ENCODE measurements at places on chromosomes 7 and 10.

- DNase-seq = no peak
These were observed 196.2 kb downstream of the KLF6 start for GRCh38 chr10:3588816-3589215.

- no peak for DNase-seq
These were observed 152.9 kb upstream of the INHBA start for GRCh38 chr7:41855798-41856197.

- no peak for DNase-seq
These were observed 869 bp upstream of the TBX20 start for GRCh38 chr7:35254496-35255442.

GRCh38 chr10:95280637-95281036 lies 10.2 kb downstream of the PDLIM1 start:
- no peak for DNase-seq

DNA sequence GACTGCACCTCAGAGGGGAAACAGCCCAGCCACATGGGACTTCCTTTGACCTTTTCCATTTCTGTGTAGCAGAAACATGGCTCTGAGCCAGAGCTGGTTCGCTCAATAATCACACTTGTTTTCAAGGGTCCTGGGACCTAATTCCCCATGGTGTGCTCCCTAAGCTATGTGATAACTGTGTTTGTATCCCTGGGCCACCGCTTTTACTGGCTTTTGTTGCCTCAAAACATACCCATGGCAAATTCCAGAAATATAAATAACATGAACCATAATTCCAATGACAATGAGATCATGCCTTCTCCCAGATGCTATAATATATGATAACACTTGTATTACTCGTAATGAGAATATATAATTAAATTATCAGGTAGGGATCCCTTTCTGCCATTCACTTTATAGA lies 196.4 kb downstream of the GFRA1 start:
- DNase-seq = no peak

- no peak for DNase-seq
These were observed 1.8 kb downstream of the NEURL1 start for GRCh38 chr10:103495321-103495720.

GRCh38 chr7:150756166-150756565 lies 18.9 kb downstream of the GIMAP5 start:
- no peak for DNase-seq

DNA sequence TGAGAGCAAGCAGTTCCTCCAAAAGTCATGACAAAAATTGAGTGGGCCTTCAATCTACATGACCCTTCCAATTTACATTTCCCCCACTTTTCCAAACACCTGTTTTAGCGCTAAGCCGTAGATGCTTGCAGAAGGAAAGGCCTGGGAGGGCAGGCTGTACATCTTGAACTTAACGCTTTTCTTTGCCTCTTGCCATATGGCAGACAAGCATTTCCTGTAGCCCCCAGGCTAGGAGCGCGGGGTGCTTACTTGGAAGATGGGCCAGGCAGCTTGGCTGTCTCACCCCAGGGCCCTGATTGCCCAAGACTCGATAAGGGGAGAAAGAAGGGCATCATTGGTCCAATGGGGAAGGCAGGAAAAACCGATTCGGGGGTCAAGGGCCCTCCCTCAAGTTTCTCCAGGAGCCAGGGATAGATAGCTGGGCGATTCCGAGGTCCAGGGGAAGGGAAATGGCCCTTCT lies 1.8 kb downstream of the HOXA10 start:
- DNase-seq = peak; percentile 42

DNA sequence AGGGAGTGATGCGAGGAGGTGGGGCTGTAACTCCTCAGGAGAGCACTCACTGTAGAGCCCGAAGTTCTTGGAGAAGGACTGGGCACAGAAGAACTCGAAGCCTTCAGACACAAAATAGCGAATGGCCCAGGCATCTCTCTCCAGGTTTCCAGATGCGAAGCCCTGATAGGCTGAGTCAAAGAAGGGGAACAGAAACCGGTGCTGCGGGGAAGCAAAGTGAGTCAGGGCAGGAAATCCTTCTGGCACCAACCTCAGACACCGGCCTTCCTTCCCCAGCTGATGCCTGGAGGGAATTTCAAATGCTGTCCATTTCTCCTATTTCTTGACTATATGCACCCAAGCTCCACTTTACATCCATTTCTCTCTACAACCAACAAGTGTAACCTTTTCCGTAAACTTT lies 26.8 kb downstream of the GOT1 start:
- DNase-seq = no peak

- no peak for DNase-seq
These were observed 59.3 kb downstream of the DLG5 start for GRCh38 chr10:77867124-77867719.

DNA sequence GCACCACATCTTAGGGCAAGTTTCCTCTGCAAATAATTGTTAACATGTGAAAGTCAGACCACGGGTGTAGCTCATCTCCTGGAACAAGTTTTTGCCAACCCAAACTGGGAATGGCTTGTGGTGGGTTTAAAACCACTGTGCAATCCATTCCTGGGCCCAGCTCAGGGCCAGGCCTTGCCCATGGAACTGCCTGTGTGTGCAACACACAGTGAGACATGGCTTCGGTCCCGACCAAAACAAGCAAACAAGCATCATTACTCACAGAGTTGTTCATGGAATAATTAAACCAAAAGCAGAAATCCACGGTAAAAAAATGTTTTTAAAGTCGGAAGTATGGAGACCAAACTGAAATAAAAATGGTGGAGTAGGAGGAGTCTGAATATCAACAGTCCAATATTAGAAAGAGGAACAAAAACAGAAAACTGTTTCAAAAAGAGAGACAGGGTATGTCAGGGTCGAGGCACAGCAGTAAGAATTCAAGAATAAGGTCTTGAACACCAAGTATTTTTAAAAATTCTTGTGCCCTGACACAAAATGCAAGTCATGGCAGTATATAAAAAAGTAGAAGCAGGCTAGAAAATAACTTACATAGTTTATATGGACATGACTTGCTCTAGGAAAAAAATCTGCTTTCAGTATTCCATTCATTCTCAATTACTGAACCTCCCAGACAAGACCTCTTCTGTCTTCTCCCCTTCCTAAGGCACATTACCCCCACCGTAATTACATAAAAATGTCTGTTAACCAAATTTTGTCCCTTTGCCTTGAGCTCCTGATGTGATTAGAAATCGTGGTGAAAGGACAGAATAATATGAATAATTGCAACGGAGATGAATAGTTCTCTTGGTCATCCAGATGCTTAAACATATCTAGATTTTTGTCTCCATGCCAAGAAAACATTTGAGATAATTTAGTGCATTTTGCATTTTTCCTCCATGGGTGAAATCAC lies 88.4 kb downstream of the FAS start:
- no peak for DNase-seq

- DNase-seq = no peak
These were observed 630 bp upstream of the LIPA start for GRCh38 chr10:89252225-89252585.

DNA sequence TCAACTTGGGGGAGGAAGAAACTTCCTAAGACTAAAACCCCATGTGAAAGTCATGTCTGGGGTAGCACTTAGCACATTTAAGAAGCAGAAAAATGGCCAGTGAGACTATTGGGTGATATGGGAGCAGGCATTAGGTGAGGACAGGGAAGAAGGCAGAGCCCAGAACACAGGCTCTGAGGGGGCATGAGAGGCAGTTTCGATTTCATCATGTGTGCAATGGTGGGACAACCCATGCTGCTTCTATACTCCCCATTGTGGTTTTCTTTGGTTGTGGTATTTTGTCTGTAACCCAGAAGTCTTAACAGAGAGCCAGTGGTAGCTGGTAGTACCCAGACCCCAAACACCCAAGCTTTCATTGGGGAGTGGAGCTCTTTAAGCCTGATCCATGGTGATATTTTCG lies 752.0 kb downstream of the GRID1 start:
- no peak for DNase-seq

GRCh38 chr7:38307640-38308039 lies 34.2 kb upstream of the TARP start:
- DNase-seq = no peak
